ENCODE measurements at places on chromosomes 12 and 14.
A peak's percentile ranks its signal among the peaks of the same experiment; 100 is the strongest.

DNA sequence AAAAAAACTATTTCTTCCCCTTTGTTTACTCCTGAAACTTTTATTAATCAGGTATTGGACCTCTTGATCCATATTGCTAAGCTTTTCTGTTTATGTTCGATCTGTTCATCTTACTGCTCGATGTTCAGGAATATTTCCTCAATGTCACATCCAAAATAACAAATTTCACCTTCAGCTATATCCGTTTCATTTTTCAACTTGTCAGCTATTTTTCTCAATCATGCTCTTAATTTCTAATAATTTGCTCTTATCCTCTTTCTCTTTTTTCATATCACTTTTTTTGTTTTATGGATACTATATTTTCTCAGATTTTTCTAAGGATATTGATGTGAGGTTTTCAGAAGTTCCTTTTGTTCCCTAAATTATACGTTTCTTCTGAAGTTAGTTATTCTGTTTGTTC, 29.8 kb downstream of the SLC38A4 start:
- DNase-seq: no peak

DNA sequence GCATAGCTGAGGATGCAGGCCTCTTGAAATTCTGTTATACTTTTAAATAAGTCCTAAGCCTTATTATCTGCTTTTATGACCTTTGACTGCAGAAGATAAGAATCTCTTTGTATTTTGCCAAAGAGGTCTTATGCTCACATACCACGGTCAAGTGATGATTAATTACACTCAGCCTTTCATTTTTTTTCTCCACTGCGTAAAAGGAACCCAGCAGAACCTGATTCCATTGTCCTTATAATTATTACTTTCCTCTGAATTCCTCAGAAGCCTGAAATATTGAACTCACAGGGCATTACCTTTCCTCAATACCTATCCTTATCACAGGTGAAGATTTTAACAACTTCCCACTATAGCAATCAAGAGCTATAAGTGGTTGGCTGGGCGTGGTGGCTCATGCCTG, 498.7 kb upstream of the RPL10L start:
- no peak for DNase-seq

DNA sequence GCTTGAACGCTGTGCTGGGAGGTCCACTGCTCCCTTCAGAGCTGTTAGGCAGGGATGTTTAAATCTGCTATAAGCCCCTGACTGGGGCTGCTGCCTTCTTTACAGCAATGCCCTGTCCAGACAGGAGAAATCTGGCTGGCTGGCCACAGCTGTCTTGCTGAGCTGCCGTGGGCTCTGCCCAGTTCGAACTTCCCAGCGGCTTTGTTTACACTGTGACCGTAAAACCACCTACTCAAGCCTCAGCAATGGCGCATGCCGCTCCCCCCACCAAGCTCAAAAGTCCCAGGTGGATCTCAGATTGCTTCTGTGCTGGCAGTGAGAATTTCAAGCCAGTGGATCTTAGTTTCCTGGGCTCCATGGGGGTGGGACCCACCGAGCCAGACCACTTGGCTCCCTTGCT, 35.8 kb downstream of the CKAP4 start:
- DNase-seq: no peak

GRCh38 chr12:97995559-97995958, 519.8 kb upstream of the TMPO start:
- no peak for DNase-seq

- DNase-seq: no peak
Measured at GRCh38 chr14:69226736-69227135, 33.2 kb upstream of the GALNT16 start.

DNA sequence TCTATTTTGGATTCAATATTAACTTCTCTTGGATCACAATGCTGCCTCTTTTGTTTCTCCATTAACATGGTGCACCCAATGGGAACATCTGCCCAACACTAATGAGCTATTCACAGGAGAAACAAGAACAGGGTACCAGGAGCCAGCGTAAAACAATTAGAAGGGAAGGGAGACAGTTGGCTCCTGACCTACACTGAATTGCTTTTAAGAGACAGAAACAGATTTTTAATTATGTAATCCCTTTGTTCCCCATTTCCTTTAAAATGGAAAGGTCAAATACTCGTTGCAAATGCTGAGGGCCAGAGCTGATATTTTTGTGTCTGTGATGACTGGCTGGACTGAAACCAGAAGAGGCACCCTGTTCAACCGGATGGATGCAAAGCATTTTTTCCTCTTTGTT, 108.3 kb downstream of the SEC23A start:
- DNase-seq: no peak

- no peak for DNase-seq
Measured at GRCh38 chr14:67875175-67876006, 55.8 kb downstream of the RAD51B start.

GRCh38 chr14:96125536-96125935, 79.1 kb upstream of the BDKRB2 start:
- DNase-seq: no peak

DNA sequence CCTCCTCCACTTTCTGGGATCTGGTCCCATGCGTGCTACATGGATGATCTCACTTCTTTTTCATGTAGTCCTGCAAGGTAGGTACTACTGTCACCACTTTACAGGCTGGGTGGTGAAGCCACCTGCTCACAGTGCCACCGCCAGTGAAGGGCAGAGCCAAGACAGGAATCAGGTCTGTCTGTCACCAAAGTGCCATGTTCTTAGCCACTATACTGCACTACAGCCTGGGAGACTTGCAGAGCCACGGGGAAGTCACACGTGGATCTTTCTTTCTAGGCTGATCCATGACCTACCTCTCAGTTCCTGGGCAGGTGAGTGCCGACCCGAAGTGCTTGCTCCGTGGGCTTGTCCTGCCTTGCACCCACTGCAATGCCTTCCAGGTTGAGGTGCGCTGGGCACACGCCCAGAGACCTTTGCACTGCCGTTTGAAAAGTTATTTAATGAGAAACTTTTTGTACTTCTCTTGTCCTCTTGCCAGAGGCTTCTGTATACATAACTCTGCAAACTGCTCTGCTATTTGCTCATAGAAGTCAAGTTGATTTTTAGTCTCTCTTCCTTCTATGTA, 19.7 kb upstream of the CLMN start:
- no peak for DNase-seq

DNA sequence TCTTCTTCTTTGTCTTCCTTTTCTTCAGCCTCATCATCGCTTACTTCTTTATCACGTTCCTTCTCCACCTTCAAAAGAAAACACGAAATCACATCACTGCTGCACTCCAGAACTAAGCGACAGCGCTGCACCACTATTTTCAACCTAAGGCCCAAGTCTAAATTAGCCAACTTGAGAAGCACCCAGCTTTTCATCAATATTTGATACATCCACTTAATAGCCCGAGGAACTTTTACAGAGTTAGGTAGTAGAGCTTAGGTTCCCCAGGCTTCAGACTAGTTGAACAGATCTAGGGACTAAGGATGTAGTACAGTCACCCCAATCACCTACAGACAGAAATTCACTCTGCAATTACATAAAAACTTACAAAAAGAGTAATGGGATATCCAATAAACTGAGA, 1.9 kb downstream of the HSP90AA1 start:
- no peak for DNase-seq

- no peak for DNase-seq
Measured at GRCh38 chr14:69662636-69663299, 51.4 kb downstream of the SUSD6 start.

- no peak for DNase-seq
Measured at GRCh38 chr12:76028571-76029277, 2.9 kb downstream of the PHLDA1 start.

- no peak for DNase-seq
Measured at GRCh38 chr12:125072496-125072895, 7.3 kb downstream of the AACS start.

- DNase-seq: no peak
Measured at GRCh38 chr14:68401855-68402254, 391.0 kb downstream of the ZFP36L1 start.

DNA sequence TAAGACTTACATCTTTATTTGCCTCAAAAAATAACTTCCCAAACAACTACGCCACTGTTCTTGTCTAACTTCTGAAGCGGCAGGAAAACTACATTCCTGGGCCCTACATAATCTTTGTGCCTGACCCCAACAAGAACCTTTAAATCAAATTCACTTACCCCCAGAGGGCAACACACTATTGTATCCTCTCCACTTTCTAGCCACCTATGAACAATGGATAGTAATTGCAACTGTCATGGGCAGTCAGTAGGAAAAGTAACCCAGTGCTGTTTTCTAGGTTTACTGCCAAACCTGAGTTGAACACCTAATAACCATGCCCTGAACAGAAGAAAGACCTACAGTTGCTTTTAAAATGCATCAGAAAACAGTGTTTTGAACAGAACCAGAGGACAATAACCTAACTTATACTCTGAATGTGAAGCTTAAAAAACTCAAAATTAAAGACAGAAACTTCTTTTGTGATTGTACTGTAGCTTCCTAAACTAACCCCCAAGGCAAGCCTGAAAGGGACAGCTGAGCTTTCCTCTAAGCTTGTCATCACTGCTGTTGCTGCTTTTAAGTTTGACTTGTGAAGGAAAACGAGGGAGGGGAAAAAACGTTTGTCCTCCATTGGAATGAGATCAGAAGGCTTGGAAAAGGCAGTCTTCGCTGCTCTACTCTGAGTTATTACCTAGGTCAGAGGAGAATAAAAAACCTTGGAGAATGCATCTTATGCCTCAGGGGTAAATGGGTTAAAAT, 195.7 kb downstream of the SOX5 start:
- no peak for DNase-seq

GRCh38 chr12:75947156-75947723, 84.3 kb downstream of the PHLDA1 start:
- no peak for DNase-seq

DNA sequence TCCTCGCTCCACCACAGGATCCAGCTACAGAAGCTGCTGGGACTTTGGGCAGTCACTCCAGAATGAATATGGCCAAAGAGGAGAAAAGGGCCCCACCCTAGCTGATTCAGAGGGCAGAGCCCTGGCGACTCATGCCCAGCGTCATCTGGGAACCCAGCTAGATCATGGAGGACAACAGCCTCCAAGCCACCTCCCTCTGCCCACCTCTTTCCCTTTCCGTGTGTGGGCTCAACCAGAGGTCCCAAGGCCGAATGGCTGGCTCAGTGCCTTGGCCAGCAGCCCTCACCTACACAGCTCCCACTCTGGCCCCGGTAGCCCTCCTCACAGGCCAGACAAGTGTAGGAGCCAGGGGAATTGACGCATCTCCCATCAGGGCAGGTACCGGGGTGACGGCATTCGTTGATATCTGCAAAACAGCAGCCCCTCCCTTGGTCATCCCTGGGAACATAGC, 17.4 kb downstream of the ISCA2 start:
- DNase-seq: no peak

GRCh38 chr14:36996133-36996856, 176.1 kb downstream of the SLC25A21 start:
- no peak for DNase-seq

GRCh38 chr12:3165078-3165980, 88.2 kb downstream of the TSPAN9 start:
- DNase-seq: no peak

DNA sequence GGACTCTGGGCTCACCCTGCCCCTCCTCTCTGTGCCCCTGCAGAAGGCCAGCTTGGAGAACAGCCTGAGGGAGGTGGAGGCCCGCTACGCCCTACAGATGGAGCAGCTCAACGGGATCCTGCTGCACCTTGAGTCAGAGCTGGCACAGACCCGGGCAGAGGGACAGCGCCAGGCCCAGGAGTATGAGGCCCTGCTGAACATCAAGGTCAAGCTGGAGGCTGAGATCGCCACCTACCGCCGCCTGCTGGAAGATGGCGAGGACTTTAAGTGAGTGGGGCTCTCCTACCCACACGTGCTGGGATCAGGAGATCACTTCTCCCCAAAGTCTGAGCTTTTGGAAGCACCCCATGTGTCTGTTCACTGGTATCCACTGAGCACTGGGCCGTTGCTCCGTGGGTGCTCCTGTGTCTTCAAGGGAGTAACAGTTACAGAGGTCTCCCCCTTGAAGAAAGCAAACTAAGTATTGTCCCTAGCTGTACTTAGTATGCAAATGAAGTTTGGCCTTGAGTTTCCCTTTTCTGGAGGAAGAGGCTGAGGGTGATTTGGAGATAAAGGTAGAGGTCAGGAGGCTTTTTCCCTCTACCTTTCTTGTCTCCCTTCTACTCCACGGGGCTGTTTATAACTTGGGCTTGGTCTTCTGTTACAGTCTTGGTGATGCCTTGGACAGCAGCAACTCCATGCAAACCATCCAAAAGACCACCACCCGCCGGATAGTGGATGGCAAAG, 3.3 kb downstream of the KRT18 start:
- no peak for DNase-seq

GRCh38 chr12:129193263-129193871, 340.1 kb downstream of the GLT1D1 start:
- peak; percentile 9 for DNase-seq

- DNase-seq: no peak
Measured at GRCh38 chr12:65335021-65335714, 56.7 kb downstream of the MSRB3 start.

DNA sequence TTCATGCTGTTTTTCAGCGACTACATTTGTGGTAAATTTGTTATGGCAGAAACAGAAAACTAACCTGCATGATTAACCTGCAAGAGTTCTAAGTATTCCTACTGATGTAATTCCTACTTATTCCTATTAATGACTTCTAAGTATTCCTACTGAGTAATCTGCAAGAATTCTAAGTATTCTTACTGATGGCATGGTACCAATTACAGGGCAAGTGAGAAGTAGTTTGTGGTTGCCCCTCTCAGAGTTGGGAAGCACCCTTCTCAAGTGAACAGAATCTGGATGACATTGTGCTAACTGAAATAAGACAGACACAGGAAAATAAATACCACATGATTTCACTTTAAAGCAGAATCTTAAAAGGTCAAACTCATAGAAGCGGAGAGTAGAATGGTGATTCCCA, 100.9 kb upstream of the CPNE8 start:
- DNase-seq: no peak

GRCh38 chr12:27303139-27304111, 29.2 kb upstream of the BMAL2 start:
- DNase-seq: no peak

DNA sequence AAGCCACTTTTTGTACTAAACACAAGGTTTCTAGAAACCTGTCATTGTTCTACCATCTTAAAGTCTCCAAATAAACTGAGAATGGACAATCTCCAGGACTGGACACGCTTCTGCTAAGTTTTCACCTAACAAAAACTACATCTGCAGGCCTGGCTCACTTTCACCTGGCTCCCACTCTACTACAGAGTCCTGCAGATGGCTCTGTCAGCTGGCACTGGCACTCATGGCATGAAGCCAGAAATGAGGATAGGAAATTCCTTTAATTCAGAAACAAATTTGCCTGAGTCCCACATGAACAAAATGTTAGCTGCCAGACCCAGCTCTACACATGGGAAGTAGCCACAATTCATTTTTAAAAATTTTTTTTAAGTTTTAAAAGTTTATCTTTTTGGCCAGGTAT, 42.1 kb downstream of the STXBP6 start:
- no peak for DNase-seq

GRCh38 chr14:58702441-58703160, 64.8 kb downstream of the DACT1 start:
- no peak for DNase-seq

DNA sequence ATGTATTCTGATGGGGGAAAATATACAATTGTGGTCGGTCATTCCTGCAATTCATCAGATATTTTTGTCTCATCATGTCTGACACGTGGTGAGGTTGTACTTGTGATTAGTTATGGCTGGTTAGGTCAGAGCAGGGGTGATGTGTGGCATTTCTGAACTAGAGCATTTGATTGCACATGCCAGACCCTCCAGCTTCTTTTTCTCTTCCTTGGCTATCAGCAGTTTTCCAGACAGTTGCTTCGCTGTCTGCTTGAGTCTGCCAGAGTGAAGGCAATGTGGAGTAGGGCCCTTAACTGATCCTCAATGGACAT, 25.9 kb downstream of the TMEM117 start:
- DNase-seq: no peak
